ENCODE measurements at places on chromosomes 2 and 18.
A peak's percentile ranks its signal among the peaks of the same experiment; 100 is the strongest.

- no peaks in the 10 kb centered on the region for H3K27me3 ChIP-seq
- no peaks in the 10 kb centered on the region for H3K4me1 ChIP-seq
- H3K36me3 ChIP-seq = no peaks in the 10 kb centered on the region
- no peak overlapping the region for H3K27ac ChIP-seq
- H3K4me3 ChIP-seq = no peak overlapping the region
- no peak for DNase-seq
These were observed 309.1 kb upstream of the MAP2 start for GRCh38 chr2:209114588-209115240.

DNA sequence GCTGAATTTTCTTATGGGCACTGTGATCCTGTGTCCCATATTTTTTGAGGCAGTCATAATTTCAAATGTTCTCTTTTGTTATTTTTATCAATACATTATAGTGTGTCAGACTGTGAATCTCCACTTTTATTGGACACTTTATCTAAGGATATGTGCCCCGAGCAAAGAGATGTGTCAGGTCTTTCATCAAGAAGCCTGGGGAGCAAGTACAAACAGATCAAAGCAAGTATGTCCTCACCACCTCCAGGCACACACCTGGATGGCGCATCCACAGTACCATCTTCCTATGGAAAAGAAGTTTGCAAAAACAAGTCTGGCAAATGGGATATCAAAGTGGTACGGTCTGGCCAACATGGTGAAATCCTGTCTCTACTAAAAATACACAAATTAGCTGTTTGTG lies 81.0 kb upstream of the ZNF236 start:
- no peak overlapping the region for H3K4me3 ChIP-seq
- peaks cover 12% of the 10 kb centered on the region for H3K4me1 ChIP-seq
- H3K36me3 ChIP-seq = no peaks in the 10 kb centered on the region

DNA sequence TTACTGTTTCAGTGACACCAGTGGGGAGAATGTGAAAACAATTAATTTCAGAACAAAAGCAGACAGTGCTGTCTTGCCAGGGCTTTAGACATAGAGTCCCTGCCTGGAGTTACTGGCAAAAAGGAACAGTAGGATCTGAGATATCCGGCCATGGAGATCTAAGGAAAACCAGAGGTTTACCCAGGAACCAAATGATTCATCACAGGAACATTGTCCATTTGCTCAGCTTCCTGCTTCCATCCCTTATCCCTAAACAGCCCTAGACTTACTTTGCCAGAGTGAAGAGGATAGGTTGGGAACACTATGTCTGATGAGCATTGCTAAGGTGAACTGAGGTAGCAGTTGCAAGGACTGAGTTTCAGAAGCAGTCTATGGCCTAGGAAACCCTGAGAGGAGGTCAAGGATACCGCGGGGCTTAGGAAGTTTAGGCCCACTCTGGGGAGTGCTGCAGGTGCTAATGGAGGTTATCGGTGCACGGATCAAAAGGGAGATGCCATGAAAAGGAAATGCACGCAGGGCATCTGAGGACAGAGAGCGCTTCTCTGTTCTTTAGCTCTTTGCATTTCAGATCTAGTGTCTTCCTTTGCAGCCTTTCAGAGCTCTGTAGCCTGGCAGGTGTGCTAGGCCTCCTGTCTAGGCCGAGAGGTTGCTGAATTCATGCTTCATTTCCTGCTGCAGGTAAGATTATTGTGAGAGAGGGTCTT lies 223.9 kb downstream of the CDCA7 start:
- H3K4me1 ChIP-seq = no peaks in the 10 kb centered on the region
- no peak overlapping the region for H3K27ac ChIP-seq
- H3K4me3 ChIP-seq = no peak overlapping the region
- H3K36me3 ChIP-seq = no peaks in the 10 kb centered on the region

DNA sequence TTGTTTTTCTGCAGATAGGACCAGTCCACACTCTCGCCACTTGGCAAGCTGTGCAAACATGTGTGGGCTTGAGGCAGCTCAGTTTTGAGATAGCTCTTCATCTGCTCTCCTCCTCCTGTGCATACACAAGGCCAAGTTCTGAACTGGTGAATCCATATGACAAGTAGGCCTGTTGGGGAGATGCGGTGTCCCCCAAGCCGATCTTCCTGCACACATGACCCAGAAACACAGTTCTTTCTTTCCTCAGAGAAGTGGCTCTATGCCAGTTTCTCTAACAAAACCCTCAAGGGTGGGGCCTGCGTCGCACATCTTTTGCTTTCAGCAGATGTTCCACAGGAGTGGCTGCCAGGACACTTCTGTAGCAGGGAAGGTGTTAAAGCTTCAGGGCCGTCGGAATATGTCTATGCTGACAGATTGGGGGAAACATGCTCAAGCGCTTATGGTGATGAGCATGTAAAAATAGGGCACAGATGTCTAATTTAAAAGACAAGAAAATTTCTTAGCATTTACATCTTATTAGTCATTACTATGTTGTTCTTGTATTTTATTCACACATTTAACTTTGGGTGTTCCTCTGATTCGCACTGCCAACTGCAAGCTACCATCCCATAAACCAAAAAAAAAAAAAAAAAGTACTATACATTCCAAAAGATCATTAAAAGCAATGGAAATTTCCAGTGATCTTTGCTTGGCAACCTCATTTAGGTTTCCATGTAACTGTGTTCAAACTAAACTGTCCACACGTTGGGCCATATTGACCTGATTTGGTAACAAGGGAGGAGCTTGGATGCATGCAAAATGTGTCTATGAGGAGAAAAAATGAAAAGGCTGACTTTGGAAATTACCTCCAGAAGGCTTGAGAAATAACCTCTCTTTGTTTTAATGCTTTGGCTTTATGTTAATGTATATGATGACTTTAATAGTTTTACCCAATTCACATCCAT lies 1055.5 kb upstream of the KLHL29 start:
- no peak overlapping the region for H3K4me3 ChIP-seq
- H3K27ac ChIP-seq = no peak overlapping the region
- no peaks in the 10 kb centered on the region for H3K4me1 ChIP-seq
- no peaks in the 10 kb centered on the region for H3K27me3 ChIP-seq
- H3K36me3 ChIP-seq = no peaks in the 10 kb centered on the region

- no peaks in the 10 kb centered on the region for H3K4me1 ChIP-seq
- H3K27ac ChIP-seq = no peak overlapping the region
- no peak overlapping the region for H3K4me3 ChIP-seq
- no peak for DNase-seq
- H3K36me3 ChIP-seq = no peaks in the 10 kb centered on the region
- H3K27me3 ChIP-seq = no peaks in the 10 kb centered on the region
These were observed 75.6 kb upstream of the ARHGAP28 start for GRCh38 chr18:6653880-6654279.

- H3K4me1 ChIP-seq = no peaks in the 10 kb centered on the region
- no peaks in the 10 kb centered on the region for H3K36me3 ChIP-seq
- no peak overlapping the region for H3K27ac ChIP-seq
- H3K27me3 ChIP-seq = peaks cover 3% of the 10 kb centered on the region
These were observed 258.7 kb upstream of the HS6ST1 start for GRCh38 chr2:128577141-128577930.

DNA sequence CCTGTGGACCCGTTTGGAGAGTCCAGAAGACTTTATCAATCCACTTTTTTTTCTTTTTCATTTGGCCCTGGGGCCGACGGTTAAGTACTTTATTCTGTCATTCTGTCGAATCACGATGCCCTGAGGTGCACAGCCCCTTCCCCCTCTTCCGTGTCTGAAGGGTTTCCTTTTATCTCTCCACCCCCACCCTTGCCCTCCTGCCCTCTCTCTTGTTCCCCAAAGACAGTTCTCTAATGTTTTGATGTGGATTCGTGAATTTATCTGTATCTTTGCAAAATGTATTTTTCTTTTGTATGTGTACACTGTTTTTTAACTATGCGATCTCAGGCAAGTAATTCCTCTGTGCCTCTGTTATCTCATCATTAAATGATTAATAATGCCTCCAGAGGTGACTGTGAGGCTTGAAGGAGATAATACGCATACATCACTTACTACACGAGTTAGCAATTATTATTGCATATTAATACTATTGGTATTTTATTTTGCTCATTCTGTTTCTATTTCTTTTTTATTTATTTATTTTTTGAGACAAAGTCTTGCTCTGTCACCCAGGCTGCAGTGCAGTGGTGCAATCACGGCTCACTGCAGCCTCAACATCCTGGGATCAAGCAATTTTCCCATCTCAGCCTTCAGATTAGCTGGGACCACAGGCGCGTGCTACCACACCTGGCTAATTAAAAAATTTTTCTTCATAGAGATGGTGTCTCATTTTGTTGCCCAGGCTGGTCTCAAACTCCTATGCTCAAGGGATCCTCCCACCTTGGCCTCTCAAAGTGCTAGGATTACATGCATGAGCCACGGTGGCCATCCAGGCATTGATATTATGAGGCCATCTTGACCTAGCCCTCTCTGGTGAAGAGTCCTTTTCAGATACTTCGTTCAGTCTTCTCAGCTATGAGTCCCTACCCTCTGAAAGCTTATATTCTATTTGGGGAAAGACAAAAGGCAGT lies 1.4 kb upstream of the CASP8 start:
- peak overlapping the region; percentile 77 for H3K4me3 ChIP-seq
- no peaks in the 10 kb centered on the region for H3K27me3 ChIP-seq
- no peak for DNase-seq
- H3K27ac ChIP-seq = peak overlapping the region; percentile 95
- peaks cover 79% of the 10 kb centered on the region for H3K4me1 ChIP-seq

- no peak for DNase-seq
- H3K4me1 ChIP-seq = no peaks in the 10 kb centered on the region
- no peaks in the 10 kb centered on the region for H3K36me3 ChIP-seq
- no peaks in the 10 kb centered on the region for H3K27me3 ChIP-seq
- H3K27ac ChIP-seq = no peak overlapping the region
These were observed 363.7 kb downstream of the SLC4A3 start for GRCh38 chr2:219991116-219991515.
